Skeletal muscle tissue (tissue), 5 donors: ENCODE measurements at places on chromosomes 11 and 22. TPM values are rescaled to one million over a fixed set of nuclear protein-coding genes. Genes with fewer than 3 reads are reported as not detected.

TESMIN gene
- total RNA-seq: not detected

F2 gene
- total RNA-seq: 0.52 TPM

CAPN5 gene
- total RNA-seq: 5.2 TPM

OR8D1 gene
- total RNA-seq: under 0.01 TPM

LIF gene
- total RNA-seq: 0.52 TPM

PPP2R5B gene
- 6.3 TPM for total RNA-seq

OR8G5 gene
- 0.52 TPM for total RNA-seq

OR52E2 gene
- total RNA-seq: not detected

SPI1 gene
- total RNA-seq: 2.6 TPM

RAG1 gene
- 1.6 TPM for total RNA-seq

MS4A6E gene
- not detected for total RNA-seq

OR1S2 gene
- total RNA-seq: not detected

PTGDR2 gene
- total RNA-seq: 0.52 TPM
